ENCODE measurements at places on chromosomes 3 and 15.

GRCh38 chr3:145089337-145089736, 1071.6 kb downstream of the PLOD2 start:
- DNase-seq = no peak

DNA sequence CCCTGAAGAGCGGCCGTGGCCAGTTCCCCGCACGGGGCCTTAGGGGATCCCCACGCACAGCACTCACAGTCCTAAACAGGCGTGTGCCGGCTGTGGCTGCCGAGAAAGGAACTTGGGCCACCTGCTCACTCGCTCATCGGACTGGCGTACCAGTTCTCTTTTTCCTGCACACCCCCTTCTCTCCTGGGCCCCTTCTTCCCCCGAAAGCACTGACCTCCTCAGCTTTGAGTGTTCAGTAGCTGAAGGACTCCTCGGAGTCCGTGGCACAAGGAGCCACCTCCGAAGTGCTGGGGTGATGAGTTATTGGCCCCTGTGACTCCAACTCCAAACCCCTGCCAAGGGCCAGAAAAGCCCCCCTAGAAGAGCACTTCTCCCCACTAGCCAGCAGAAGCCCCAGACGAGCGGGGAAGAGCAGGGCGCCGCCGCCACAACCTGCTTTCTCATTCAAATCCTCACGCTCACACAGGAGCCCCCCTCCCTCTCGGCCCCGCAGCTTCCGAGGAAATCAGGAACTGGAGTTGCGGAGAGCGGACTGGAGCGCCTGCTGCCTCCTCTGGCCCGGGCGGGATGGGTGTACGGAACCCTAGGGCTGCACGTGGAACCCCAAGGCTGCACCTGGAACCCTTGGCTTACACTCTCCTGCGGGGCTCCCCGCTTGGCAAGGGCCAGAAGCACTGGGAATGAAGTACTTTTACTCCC, at the start of gene PLCH1:
Gene PLCH1, minus strand, starts transcription at position 446 of the 699 bp plus-strand sequence. CDS start 40,847 bp downstream, outside the sequence.
- peak; percentile 50 for DNase-seq

DNA sequence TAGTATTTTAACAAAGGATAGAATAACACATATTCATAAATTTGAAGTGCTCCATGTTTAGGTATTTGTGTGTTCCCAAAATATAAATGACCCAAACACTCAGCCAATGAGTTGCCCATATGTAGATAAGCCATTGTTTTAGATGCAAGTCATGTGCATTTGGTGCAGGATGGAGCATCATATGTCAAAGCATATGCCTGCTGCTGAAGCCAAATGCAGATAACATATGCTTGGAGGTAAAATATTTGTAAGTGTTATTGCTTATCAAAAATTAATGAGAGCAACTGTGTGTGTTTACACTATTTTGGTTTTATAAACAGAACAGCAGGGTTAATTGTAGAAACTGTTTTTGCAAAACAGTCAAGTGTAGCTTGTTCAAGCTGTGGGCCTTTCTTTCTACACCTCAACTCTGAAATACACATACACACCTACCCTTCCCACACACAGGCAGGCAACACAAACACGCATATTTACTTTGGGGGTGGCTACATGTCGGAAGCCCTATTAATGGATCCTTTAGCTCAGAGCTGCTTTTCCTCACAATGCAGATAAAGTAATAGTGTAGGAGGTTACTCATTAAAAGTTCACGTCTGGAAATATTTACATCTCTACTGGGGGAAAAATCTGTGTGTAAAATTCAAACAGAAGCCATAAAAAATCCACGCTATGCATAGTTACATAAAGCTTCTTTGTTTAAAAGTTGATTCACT, 521.4 kb downstream of the ZNF385D start:
- DNase-seq = no peak

- no peak for DNase-seq
These were observed 42.0 kb downstream of the ADAMTSL3 start for GRCh38 chr15:83695901-83696425.

All from NCI-H460 (cell line).